ENCODE measurements at places on chromosomes 12 and 14. TPM values are rescaled to one million over a fixed set of nuclear protein-coding genes. Genes with fewer than 3 reads are reported as not detected.

Gene POTEM
- not detected for total RNA-seq

Gene SCFD1
- 99.9 TPM for total RNA-seq

Gene CEBPE
- not detected for total RNA-seq

DNA sequence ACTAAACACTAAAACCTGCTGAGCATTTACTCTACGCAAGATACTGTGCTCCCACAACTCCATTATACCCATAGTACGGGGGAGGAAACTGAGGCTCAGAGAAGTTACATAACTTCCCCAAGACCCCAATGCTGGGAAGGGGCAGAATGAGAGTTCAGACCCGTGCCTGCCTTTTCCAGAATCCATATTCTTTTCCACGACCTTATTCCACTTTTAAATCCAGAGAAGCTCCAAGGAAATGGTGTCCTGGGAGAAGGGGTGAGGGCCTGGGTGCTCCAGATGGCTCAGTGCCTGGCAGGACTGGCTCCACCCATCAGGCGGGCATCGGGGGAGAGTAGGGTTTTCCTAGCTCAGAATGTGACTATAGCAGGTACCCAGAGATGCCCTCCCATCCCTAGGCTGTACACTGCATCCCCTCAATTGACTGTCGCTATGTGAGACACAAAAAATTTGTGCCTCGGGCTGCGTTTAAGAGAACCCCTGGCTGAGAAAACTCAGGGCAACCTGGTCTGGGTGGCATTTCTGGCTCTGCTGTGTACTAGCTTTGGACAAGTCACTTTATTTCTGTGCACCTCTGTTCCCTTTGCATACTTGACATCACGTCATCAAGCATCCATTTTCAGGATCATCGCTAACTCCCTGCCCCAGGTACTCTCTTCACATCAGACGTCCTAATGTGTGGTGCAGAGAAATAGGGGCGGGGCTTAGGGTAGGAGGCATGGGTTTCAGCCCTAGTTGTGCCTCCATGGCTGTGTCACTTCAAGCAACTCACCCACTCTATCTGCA, 11.6 kb upstream of the IQSEC3 start:
- no peak overlapping the region for H3K4me3 ChIP-seq
- H3K27me3 ChIP-seq: no peaks in the 10 kb centered on the region
- no peaks in the 10 kb centered on the region for H3K36me3 ChIP-seq

- DNase-seq: no peak
- no peaks in the 10 kb centered on the region for H3K4me1 ChIP-seq
- no peaks in the 10 kb centered on the region for H3K36me3 ChIP-seq
- no peak overlapping the region for H3K27ac ChIP-seq
Measured at GRCh38 chr12:68224613-68225285, 861 bp downstream of the IL26 start.

GRCh38 chr14:73887694-73888459, 1.2 kb downstream of the ZNF410 start:
- H3K27me3 ChIP-seq: no peaks in the 10 kb centered on the region
- no peaks in the 10 kb centered on the region for H3K36me3 ChIP-seq
- no peak for DNase-seq
- peaks cover 6% of the 10 kb centered on the region for H3K4me1 ChIP-seq
- H3K4me3 ChIP-seq: peak overlapping the region; percentile 72

DNA sequence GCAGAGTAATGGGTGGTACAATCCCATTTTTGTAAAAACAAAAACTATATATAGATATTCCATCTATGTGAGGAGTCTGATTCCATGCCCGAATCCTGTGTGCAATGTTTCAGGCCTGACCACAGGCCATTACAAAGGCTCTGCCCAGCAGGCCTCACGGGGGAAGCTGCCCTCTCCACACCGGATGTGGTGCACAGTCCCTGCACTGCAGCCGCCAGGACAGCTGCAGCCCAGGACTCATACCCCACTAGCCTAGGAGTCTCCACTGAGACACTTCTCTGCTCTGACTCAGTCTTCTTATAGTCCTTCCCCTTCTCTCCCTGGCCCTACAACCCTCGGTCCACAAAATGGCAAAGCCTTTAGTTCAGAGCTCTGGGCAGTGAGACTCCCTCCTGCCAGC, 190.4 kb downstream of the PPM1H start:
- no peaks in the 10 kb centered on the region for H3K4me1 ChIP-seq
- H3K27ac ChIP-seq: no peak overlapping the region
- DNase-seq: no peak
- no peaks in the 10 kb centered on the region for H3K36me3 ChIP-seq

GRCh38 chr14:95786566-95786965, 72.6 kb upstream of the TCL1A start:
- no peak overlapping the region for H3K27ac ChIP-seq
- no peaks in the 10 kb centered on the region for H3K36me3 ChIP-seq
- no peak for DNase-seq
- H3K4me3 ChIP-seq: no peak overlapping the region
- no peaks in the 10 kb centered on the region for H3K4me1 ChIP-seq

- H3K36me3 ChIP-seq: no peaks in the 10 kb centered on the region
- H3K27ac ChIP-seq: no peak overlapping the region
- no peak for DNase-seq
- no peak overlapping the region for H3K4me3 ChIP-seq
- H3K4me1 ChIP-seq: no peaks in the 10 kb centered on the region
Measured at GRCh38 chr12:120376009-120376408, 7.0 kb upstream of the MSI1 start.

- no peak overlapping the region for H3K27ac ChIP-seq
- H3K4me1 ChIP-seq: no peaks in the 10 kb centered on the region
- no peaks in the 10 kb centered on the region for H3K36me3 ChIP-seq
- DNase-seq: no peak
Measured at GRCh38 chr14:19873178-19873577, 1.8 kb upstream of the OR4K2 start.

GRCh38 chr12:89833337-89834252, 125.0 kb upstream of the ATP2B1 start:
- peaks cover 4% of the 10 kb centered on the region for H3K4me1 ChIP-seq
- H3K27me3 ChIP-seq: no peaks in the 10 kb centered on the region
- H3K27ac ChIP-seq: no peak overlapping the region
- no peak overlapping the region for H3K4me3 ChIP-seq
- no peak for DNase-seq

DNA sequence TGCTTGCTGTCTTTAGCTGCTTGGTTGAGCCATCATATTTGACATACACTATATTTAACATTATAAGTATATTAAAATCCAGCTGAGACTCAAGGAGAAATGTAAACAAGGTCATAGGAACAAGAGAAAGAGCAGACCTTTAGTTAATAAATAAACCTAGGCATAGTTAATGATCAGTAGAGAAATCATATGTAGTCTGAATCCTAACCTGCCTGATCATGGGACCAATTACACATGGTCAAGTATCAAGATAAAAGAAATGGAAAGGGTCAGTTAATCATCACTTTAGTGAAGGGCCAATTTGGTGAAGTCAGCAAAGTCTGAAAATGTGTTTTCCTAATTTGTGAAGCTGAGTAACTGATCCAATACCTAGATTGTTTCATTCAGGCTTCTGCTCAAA, 7.5 kb downstream of the RNF212B start:
- H3K27ac ChIP-seq: no peak overlapping the region
- no peaks in the 10 kb centered on the region for H3K36me3 ChIP-seq
- DNase-seq: no peak
- H3K27me3 ChIP-seq: no peaks in the 10 kb centered on the region

DNA sequence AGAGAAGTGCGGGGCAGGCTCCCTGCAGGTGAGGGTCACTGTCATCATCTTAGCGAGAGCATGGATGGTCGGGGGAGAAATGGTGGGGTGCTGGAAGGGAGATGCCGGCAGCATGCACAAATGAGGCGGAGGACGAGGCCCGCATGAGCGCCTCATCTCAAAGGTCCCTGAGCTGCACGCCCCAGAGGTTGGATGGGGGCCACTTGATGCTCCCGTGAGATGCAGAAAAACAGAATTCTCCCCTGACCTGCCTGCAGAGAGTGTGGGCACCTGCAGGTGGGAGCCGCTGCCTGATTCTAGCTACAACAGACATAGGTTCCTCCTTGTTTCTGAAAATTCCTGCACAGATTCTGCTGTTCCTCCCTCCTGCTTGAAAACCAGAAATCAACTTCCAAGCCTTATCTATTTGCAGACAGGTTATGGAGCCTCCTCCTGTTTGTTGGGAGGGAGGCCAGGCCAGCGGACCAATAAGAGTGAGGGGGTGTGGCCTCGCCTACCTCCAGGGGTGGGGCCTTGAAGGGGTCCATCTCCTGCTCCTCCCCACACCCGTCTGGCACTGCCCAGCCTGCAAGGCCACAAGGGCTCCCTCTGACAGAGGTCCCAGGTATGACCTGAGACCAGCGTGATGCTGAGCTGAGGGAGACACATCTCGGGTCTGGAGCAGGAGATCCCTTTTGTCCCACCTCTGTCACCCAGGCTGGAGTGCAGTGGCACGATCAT, 67.2 kb downstream of the KDM2B start:
- H3K4me1 ChIP-seq: no peaks in the 10 kb centered on the region
- H3K27me3 ChIP-seq: no peaks in the 10 kb centered on the region
- H3K27ac ChIP-seq: peak overlapping the region; percentile 8
- no peaks in the 10 kb centered on the region for H3K36me3 ChIP-seq
- H3K4me3 ChIP-seq: no peak overlapping the region

GRCh38 chr14:32692441-32692840, 246.2 kb upstream of the NPAS3 start:
- H3K4me3 ChIP-seq: no peak overlapping the region
- no peaks in the 10 kb centered on the region for H3K36me3 ChIP-seq
- H3K27ac ChIP-seq: no peak overlapping the region
- no peaks in the 10 kb centered on the region for H3K4me1 ChIP-seq
- no peaks in the 10 kb centered on the region for H3K27me3 ChIP-seq

DNA sequence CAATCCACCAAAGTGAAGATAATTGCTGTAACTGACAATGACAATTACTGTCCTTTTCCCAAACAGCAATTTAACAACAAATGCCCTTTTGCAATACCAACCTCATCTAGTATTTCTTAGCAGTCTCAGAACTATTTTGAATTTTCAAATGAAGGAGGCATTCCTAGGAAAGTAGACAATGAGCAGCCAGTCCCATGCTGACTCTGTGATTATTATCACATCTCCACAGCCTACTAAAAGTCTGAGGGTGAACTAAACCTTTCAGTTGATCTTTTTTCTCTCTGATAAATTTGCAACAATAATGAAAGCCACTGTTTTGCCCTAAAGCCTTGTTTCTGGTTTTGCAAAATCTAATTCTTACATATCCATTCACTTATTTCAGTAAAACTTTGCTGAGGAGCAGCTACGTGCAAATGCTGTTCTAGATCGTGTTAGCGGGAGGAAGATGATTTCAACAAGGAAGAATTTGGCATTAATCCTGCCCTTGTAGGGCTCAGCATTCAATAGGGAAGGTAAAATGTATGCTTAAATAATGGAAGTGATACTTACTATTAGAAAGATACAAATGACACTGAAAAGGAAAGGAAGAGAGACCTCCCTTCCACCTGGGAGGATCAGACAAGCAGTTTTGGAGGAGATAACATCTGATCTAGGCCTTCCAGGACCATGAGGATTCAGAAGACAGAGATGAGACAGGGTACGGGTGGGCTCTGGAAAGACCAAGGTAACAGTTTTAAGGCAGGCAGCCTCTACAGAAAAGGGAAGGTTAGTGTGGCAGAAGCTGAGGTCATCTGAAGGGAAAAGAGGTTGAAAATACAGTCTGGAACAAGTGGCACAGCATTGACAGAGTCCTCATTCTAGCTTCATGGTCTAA, 47.4 kb downstream of the SLC38A1 start:
- peaks cover 3% of the 10 kb centered on the region for H3K4me1 ChIP-seq
- H3K27me3 ChIP-seq: no peaks in the 10 kb centered on the region
- no peak for DNase-seq

DNA sequence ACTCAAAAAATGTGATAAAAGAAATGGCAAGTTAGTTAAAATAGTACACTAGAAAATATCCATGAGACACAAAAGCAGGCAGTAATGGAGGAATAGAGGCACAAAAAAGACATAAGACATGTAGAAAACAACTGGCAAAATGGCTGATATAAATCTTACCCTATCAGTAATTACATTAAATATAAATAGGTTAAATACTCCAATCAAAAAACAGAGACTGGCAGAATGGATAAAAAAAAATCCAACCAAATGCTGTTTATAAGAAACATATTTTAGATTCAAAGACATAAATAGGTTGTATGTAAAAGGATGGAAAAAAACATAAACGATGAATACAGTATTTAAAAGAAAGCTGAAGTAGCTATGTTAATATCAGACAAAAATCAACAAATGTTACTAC, 15.3 kb upstream of the BATF start:
- H3K4me1 ChIP-seq: no peaks in the 10 kb centered on the region
- H3K36me3 ChIP-seq: no peaks in the 10 kb centered on the region
- H3K27ac ChIP-seq: no peak overlapping the region
- no peak for DNase-seq
- H3K27me3 ChIP-seq: no peaks in the 10 kb centered on the region

- H3K36me3 ChIP-seq: no peaks in the 10 kb centered on the region
- H3K27me3 ChIP-seq: no peaks in the 10 kb centered on the region
- no peaks in the 10 kb centered on the region for H3K4me1 ChIP-seq
- no peak overlapping the region for H3K4me3 ChIP-seq
- no peak for DNase-seq
Measured at GRCh38 chr12:106049546-106049945, 89.2 kb downstream of the NUAK1 start.

DNA sequence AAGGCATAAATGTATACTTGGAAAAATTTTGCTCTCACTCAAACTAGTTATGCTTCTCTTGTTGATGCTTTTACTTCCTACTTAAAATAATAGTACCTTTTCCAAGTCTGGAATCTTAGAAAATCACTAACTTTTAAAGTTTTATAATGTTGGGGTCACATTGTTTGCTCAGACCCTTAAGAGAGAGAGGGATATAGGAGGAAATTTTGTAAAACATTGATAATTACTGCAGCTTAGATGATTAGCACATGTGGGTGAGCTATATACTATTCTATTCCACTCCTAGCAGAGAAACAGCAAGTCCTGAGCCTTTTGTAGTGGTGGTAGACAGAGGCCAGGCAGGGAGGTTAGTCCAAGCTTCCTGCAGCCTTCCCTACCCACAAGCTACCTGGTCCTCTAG, 13.4 kb downstream of the EID3 start:
- H3K36me3 ChIP-seq: no peaks in the 10 kb centered on the region
- no peak overlapping the region for H3K27ac ChIP-seq
- no peaks in the 10 kb centered on the region for H3K27me3 ChIP-seq
- no peaks in the 10 kb centered on the region for H3K4me1 ChIP-seq

DNA sequence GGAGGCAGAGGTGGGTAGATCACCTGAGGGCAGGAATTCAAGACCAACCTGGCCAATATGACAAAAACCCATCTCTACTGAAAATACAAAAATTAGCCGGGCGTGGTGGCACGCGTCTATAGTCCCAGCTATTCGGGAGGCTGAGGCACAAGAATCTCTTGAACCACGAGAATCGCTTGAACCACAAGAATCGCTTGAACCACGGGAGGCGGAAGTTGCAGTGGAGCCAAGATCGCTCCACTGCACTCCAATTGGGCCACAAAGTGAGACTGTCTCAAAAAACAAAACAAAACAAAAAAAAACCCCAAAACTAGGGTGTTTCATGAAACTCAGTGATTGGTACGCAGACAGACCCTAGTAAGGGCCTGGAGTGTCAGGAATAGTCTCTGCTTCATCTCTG, 6.4 kb upstream of the ARF6 start:
- H3K36me3 ChIP-seq: no peaks in the 10 kb centered on the region
- no peaks in the 10 kb centered on the region for H3K27me3 ChIP-seq
- no peaks in the 10 kb centered on the region for H3K4me1 ChIP-seq
